ENCODE measurements at places on chromosomes 3 and 15.

- no peak for DNase-seq
These were observed 37.5 kb downstream of the SH3GL3 start for GRCh38 chr15:83484636-83485035.

- peak; percentile 25 for DNase-seq
These were observed 58.9 kb upstream of the TP63 start for GRCh38 chr3:189572249-189572648.

DNA sequence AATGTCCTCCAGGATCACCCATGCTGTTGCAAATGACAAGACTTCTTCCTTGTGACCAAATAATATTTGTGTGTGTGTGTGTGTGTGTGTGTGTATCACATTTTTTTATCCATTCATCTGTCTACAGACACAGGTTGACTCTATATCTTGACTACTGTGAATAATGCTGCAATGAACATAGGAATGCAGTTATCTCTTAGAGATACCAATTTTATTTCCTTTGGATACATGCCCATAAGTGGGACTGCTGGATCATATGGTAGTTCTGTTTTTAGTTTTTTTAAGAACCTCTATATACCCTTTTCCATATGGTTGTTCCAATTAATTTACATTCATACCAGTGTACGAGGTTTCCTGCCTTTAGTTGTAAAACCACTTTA, 41.7 kb downstream of the GPR176 start:
- DNase-seq: no peak

DNA sequence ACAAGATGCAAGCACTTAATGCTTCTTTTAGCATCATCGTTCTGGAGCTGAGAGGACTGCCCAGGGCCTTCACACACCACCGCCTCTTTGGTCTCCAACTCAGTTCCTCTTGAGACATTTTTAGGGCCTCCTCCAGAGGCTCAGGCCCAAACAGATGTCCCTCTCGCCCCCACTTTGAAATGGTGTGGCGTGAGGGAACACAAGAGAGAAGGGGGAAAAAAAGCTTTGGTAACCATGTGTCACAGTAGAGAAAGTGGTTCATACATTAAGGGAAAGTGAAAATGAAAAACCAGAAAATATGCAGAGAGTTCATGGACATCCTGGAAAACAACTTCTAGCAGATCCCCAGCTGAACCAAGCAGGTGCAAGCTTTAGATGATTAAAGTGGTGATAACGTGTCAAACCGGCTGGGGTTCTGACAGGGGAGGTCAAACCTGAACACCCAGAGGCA, 33.1 kb upstream of the FOXP1 start:
- DNase-seq: no peak

DNA sequence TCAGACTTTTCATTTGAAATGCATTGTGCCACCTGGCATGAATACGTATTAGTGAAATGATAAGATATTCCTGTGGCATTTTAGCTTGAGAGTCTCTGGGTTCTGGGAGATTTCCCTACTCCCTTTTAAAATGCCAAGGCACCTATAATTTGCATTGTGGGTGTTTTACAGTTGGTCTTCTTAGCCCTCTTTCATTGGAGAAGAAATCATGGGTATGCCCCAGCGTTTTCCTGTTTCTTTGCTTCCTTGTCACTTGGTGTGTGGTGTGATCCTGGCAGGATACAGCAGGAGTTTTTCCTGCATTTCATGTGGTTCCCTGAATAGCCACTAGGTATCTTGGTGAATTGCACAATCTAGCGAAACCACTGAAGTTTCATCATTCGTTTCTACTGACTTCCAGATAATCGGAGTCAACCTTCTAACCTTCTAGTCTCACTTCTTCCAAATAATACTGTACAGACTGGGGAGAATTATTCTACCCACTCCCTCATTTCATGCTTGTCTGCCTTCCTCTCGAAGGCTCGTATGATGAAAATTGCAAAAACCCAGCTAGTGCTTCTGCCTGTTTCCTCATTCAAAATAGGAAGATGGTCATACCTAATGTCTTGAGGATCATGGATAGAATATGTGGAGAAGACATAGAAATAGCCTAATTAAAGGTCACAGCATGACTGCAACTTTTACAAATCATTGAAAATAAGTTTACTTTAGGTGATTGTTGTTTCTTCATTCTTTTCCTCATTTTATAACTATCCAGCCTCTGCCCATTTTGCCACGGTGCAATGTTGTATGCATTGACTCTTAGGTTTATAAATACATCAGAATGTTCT, 2.6 kb downstream of the BHLHE40 start:
- DNase-seq: no peak

DNA sequence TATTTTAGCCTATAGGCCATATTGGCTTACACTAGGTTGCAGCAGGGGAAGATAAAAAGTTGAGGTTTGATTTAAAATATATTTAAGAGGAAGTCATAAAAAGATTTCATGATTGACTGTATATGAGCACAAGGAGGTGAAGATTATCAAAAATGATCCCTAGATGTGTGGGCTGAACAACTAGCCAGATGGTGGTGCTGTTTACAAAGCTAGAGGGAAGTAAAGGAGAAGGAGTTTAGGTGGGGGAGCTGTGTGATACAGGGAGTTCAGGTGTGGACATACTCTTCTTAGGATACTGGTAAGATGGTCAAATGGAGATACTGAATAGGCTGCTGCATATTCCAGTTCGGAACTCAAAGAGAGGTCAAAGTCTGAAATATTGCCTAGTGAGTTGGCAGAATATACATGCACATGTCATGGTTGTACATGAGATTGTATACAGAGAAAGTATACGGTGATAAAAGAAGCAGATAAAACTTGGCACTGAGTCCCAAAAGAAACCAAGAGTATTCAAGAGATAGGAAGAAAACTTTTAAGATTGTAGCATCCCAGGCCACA, 727.8 kb downstream of the NLGN1 start:
- peak; percentile 34 for DNase-seq

- DNase-seq: no peak
These were observed 231.2 kb downstream of the THSD4 start for GRCh38 chr15:71346464-71346863.

- peak; percentile 90 for DNase-seq
These were observed 35.6 kb upstream of the GYG1 start for GRCh38 chr3:148955544-148956346.

- DNase-seq: no peak
These were observed 17.5 kb downstream of the RGMA start for GRCh38 chr15:93071469-93071936.

DNA sequence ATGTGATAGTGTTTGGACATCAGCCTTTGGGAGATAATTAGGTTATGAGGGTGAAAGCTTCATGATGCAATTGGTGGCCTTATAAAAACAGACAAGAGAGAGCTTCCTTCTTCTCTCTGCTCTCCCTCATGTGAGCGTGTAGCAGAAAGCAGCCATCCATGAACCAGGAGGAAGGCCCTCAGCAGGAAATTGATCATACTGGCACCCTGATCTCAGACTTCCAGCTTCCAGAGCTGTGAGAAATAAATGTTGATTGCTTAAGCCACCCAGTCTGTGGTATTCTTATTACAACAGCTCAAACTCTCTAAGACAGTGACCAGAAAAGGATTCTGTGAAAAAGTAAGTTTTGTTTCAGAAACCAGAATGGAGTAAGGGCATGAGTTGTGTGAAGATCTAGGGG, 13.3 kb downstream of the STAC start:
- no peak for DNase-seq

DNA sequence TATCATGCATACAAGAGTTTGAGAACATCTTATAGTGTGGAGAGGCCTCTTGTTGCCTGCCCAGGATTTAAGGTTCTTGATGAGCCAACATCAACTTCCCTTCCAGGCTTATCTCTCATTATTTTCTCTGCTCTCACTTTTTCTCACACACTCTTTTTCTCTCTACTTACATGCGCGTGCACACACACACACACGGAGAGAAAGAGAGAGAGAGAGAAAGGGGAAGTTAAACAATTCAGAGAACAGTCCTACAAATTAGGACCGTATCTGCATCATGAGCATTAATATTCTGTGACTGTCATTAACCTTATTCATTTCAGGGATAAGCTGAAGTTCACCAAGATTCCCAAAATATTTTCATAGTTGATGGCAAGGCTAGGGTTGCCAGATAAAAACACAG, 269.0 kb downstream of the ZNF621 start:
- no peak for DNase-seq

- DNase-seq: peak; percentile 21
These were observed 24.8 kb upstream of the TRIM59 start for GRCh38 chr3:160474416-160474838.

DNA sequence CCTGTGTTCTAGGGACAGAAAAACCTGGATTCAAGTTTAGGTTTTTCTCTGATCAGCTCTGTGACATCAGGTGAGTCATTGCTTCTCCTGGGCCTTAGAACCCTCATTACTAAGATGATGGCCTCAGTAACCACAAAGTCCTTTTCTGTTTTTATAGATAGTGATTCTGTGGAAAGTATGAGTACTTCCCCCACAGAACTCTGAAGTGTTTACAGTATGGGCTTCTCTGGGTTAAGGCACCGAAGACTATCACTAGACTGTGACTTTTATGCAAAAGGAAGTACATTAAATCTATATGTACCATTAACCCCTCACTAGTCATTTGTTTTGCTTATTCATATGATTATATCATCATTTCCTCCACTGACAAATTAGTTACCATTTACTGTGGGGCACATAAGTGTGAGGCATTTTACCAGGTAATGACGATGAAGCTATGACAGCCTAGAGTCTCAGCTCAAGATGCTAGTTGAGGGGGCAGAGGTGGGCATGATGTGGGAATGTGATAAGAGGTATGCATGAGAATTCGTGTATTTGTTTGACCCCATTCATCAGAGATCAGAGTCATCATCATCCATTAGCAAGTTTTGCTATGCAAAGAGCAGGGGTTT, 15.0 kb upstream of the RORA start:
- DNase-seq: no peak

GRCh38 chr3:127482216-127483004, 108.1 kb downstream of the TPRA1 start:
- peak; percentile 27 for DNase-seq

- no peak for DNase-seq
These were observed 112.9 kb downstream of the PDZRN3 start for GRCh38 chr3:73511571-73512525.

- DNase-seq: no peak
These were observed 504.7 kb upstream of the PROK2 start for GRCh38 chr3:72289692-72290071.

DNA sequence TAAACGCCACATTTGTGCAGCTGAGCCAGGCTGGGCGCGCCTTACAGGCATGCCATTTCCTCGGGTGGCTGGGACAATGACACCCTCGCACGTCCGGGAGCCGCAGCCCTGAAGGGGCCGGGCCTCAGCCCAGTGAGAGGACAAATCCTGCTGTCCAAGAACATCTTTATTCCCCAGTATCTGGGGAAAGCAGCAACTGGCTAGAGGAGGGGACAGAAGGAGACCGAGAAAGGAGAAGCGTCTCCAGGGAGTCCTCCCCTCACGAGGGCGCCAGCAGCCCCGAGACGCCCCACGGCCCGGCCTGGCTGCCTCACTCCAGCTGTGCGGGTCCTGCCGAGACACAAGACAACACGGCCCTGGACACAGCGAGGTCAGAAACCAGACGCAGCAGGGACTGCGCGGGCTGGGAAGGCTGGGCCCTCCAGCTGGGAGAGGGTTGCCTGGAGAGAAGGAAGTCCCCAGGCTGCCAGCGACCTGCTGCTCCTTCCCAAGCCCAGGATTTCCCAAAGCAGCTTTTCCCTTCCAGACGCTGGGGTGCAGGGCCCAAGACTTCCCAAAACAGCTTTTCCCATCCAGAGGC, 130.2 kb downstream of the CHSY1 start:
- DNase-seq: no peak

DNA sequence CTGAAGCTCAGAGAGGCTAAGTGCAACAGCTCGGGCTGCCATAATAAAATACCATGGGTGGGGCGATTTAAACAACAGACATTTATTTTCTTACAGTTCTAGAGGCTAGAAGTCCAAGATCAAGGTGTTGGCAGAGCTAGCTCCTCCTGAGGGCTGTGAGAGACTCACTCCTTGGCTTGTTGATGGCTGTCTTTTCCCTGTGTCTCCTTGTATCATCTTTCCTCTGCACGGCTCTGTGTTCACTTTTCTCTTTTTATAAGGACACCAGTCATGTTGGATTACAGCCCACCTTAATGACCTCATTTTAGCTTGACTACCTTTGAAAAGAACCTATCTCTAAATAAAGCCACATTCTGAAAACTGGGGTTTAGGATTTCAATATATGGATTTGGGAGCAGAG, 129.7 kb downstream of the RPL22L1 start:
- no peak for DNase-seq

DNA sequence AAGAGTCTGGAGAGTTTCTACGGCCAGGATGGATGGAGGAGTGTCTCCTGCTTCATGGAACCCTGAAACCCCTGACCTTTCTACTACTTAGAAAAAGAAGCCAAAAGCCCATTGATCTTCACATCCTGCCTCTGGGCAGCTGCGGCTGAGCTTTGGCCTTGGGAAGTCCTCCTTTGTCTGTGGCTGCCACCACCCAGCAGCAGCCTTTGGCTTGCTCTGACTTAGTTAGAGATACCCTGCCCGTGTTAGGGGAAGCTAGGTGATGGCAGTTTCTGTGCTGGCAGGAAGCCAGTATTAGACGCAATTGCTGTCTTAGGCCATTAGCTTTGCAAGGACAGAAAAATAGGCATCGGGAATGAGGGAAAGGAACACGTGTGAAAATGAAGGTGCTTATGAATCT, 18.8 kb downstream of the APH1B start:
- DNase-seq: no peak

GRCh38 chr3:172082269-172082668, 42.9 kb downstream of the FNDC3B start:
- peak; percentile 97 for DNase-seq

DNA sequence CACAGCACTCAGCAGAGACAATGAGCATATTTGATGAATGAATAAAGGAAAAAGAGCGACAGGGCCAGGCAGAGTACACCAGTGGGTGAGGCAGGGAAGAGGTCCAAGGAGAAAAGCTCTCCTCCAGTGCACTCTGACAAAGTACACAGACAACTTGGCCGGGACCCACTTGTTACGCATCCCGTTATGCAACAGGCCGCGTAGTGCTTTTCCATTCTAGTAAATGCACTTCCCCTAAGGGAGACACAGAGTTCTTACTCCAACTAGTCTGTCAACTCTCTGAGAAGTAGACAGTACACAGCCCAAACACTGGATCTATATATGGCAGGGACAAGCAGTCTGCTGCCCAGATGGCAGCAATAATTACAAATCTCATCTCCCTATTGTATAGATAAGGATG, 18.5 kb downstream of the LARP6 start:
- DNase-seq: no peak

DNA sequence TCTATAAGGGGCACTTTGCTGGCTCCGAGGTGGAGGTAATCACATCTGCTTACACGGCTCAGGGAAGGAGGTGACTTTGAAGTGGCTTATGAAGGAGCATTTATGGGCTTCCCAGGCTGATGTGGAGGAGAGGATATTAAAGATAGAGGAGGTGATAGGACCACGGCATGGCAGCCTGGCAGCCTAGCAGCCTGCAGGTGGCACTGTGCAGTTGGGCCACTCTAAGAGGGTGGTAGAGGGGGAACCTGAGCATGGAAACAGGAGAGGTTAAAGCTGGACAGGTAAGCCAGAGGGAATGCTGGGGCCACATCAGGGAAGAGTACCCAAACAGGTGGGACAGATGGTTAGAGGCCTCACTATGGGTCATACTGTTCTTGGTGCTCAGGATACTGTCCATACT, 375.0 kb downstream of the WDR72 start:
- no peak for DNase-seq
